ENCODE measurements at places on chromosomes 1 and 21.

DNA sequence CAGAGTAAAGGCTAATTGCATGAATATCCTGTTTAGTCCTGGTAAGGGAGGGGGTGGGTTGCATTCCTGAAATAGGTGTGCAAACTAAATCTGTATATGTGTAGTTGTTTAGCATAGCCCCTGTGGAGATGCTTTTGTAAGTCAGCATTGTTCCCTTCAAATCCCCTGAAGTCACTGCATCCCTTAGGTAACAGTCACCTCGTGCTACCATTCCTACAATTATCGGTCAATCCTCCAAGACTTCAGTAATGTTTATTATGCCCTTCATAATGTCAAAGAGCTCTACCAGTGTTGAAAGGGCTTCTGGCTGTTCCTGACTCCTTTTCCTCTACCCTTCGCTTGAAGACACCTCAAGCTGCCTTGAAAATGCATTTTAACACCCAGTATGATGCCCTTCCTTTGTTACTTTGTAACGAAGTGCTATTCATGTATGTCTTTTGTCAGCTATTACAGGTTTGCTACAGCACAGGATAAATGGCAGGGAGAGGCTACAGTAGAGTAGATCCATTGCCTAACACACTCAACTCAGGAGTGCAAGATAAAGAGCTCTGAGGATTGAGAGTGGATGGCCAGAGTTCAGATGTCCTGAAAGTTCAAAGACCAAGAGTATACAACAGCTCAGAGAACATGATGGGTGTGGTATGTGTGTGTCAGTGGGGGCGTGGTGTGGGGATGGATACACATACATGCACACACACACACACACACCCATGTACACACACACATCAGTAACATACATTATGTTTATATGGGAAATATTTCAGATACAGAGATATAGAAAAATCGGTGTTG, 27.4 kb upstream of the FOXD3 start:
- no peaks in the 10 kb centered on the region for H3K4me1 ChIP-seq
- no peak for DNase-seq
- H3K27ac ChIP-seq: no peak overlapping the region
- no peak overlapping the region for H3K4me3 ChIP-seq
- no peaks in the 10 kb centered on the region for H3K27me3 ChIP-seq

GRCh38 chr1:173453982-173454381, 23.2 kb upstream of the PRDX6 start:
- H3K4me1 ChIP-seq: no peaks in the 10 kb centered on the region
- H3K27me3 ChIP-seq: no peaks in the 10 kb centered on the region
- no peak overlapping the region for H3K4me3 ChIP-seq
- no peak for DNase-seq
- H3K36me3 ChIP-seq: no peaks in the 10 kb centered on the region

DNA sequence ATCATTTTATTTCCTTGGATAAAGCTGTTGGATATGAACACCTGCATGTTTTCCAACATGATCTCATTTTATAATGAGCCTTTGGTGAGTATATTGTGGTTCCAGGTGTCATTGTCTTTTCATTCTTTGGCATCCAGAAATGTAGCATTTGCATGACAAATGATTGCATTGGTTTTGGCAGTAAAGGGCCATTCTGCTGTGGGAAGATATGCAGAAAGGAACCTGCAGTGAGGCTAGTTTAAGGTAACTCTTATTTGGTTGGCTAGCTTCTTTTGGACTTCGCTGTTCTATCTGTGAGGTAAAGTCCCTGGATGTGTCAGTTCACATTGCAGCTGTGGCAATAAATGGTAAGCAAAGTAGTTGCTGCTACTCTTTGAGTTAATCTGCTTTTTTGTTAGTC, 343.0 kb downstream of the AMY1C start:
- no peaks in the 10 kb centered on the region for H3K27me3 ChIP-seq
- H3K4me1 ChIP-seq: no peaks in the 10 kb centered on the region
- no peak overlapping the region for H3K27ac ChIP-seq

GRCh38 chr1:117122330-117123025, 929 bp upstream of the TRIM45 start:
- peak overlapping the region; percentile 73 for H3K4me3 ChIP-seq
- no peaks in the 10 kb centered on the region for H3K36me3 ChIP-seq
- H3K27me3 ChIP-seq: peaks cover 6% of the 10 kb centered on the region

DNA sequence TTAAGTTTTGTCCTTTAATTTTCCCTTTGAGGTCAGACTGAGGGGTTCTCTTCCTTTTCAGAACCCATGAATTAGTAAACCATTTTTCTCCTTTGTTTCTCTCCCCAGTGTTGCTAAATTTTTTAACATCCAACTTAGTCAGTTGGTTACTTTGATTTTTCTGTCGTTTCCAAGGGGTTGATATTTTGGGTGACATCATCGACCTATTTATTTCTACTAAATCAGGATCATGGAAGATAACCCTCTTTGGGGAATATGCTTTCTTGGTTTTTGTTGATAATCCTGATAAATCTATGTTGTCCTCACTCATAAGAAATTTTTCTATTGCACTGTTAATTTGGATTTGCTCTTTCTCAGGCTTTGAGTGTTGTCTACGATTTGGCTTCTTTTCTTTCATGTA, 40.9 kb downstream of the LRRC53 start:
- H3K27ac ChIP-seq: no peak overlapping the region
- H3K27me3 ChIP-seq: no peaks in the 10 kb centered on the region
- no peak overlapping the region for H3K4me3 ChIP-seq
- no peaks in the 10 kb centered on the region for H3K36me3 ChIP-seq
- no peak for DNase-seq

GRCh38 chr1:160221089-160221488, 15.9 kb downstream of the PEA15 start:
- H3K4me1 ChIP-seq: no peaks in the 10 kb centered on the region
- H3K27ac ChIP-seq: no peak overlapping the region

DNA sequence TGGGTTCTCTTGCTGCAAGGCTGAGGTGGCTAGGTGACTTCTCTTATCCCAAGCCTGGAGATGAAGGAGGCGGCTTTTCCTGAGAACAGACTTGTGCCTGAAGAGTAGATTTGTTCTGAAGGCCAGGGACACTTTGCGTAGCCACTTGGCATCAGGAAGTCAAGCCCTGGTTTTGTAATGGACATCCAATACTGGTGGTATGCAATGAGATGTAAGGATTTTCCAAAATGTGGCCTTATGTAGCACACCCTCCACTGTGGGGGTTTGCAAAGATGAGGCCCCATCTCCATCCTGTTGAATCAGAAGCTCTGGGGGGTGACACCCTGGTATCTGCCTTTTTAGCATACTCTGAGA, 124.5 kb upstream of the IPO9 start:
- H3K27me3 ChIP-seq: no peaks in the 10 kb centered on the region
- no peak overlapping the region for H3K27ac ChIP-seq
- H3K4me1 ChIP-seq: no peaks in the 10 kb centered on the region
- no peak overlapping the region for H3K4me3 ChIP-seq
- H3K36me3 ChIP-seq: no peaks in the 10 kb centered on the region
- no peak for DNase-seq

DNA sequence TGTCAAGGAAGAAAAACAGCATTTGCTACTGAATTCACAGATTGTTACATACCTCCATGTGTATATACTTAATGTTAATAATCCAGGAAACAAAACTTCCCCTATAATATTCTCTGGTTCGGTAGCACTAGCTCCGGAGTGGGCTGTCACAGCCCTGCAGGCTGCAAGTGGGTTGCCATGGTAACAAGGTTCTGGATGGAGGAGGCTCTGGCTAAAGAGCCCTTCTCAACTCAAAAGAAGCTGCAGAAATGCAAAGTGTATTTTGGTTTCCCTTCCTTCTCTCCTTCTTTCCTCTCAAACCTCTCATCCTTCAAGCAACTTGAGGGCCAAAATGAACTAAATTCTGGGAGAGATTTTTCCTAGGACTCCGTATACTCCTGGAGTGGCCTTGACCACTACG, 45.2 kb downstream of the ASTN1 start:
- H3K4me1 ChIP-seq: no peaks in the 10 kb centered on the region
- no peaks in the 10 kb centered on the region for H3K27me3 ChIP-seq
- no peak overlapping the region for H3K4me3 ChIP-seq
- no peaks in the 10 kb centered on the region for H3K36me3 ChIP-seq

DNA sequence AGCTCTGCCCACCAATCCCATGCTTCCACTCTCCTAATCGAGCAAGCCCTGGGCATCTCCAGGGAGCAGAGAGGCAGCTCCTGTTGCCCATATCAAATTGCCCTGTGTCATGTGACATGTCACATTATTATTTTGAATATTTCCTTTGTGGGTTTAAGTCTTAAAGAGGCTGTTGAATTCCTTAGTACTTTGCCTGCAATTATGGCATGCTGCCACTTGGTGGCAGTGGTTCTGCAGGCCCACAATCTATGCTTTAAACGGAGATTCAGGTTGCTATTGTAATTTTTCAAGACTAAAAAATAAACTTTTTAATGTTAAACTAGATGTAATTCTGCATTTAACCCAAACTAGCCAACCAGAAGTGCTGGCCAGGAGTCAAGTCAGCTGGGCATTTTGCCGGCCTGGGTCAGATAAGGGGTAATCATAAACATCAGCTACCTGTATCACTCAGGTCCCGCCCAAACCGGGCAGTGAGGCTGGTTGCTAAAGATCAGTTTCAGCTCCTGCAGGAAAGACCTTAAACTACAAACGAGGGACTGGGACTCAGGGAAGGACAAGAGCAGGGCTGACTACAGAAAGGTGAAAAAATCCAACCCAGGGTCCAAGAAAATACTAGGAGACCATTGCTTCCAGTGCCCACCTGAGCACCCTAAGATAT, 37.3 kb upstream of the ARHGEF16 start:
- DNase-seq: no peak
- no peaks in the 10 kb centered on the region for H3K36me3 ChIP-seq
- no peaks in the 10 kb centered on the region for H3K4me1 ChIP-seq
- no peak overlapping the region for H3K27ac ChIP-seq
- H3K4me3 ChIP-seq: no peak overlapping the region

DNA sequence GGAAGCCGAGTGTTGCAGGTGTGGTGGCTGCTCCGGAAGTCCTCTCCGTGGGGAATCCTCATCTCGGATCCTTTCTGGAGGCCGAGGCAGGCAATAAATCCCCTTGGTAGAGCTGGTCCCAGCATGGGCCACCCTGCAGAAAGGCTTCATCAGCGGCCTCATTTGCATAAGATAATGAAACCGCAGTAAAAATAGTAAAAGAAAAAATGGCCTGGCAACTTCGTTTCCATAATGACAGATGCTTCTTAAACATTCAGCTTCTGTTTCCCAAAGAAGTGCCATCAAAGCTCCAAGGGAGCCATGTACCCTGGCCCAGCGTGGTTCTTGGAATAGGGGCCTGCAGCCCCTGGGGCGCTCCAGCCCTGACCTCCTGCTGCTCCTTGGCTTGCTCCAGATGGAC, 244.1 kb downstream of the GRIK3 start:
- no peaks in the 10 kb centered on the region for H3K36me3 ChIP-seq
- H3K27ac ChIP-seq: no peak overlapping the region
- no peak for DNase-seq
- H3K27me3 ChIP-seq: no peaks in the 10 kb centered on the region
- no peaks in the 10 kb centered on the region for H3K4me1 ChIP-seq

GRCh38 chr1:19468397-19468956, 16.9 kb downstream of the CAPZB start:
- H3K36me3 ChIP-seq: no peaks in the 10 kb centered on the region
- no peaks in the 10 kb centered on the region for H3K27me3 ChIP-seq
- peaks cover 78% of the 10 kb centered on the region for H3K4me1 ChIP-seq
- H3K27ac ChIP-seq: peak overlapping the region; percentile 79
- peak; percentile 81 for DNase-seq

GRCh38 chr1:183544598-183545297, 45.5 kb downstream of the NCF2 start:
- no peak for DNase-seq
- peaks cover 4% of the 10 kb centered on the region for H3K4me1 ChIP-seq
- H3K27ac ChIP-seq: no peak overlapping the region
- no peak overlapping the region for H3K4me3 ChIP-seq

DNA sequence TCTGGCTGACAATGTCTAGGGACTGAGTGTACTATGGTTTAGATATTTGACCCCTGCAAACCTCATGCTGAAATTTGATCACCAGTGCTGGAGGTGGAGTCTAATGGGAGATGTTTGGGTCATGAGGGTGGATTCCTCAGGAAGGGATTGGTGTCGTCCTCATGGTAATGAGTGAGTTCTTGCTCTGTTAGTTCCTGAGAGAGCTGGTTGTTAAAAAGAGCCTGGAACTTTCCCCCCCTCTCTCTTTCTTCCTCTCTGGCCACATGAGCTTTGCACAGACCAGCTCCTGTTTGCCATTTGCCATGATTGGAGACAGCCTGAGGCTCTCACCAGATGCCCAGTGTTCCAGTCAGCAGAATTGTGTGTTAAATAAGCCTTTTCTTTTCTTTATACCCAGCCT, 36.6 kb upstream of the CNIH3 start:
- DNase-seq: no peak
- H3K27ac ChIP-seq: no peak overlapping the region
- H3K36me3 ChIP-seq: no peaks in the 10 kb centered on the region
- no peak overlapping the region for H3K4me3 ChIP-seq
- no peaks in the 10 kb centered on the region for H3K4me1 ChIP-seq
- no peaks in the 10 kb centered on the region for H3K27me3 ChIP-seq

DNA sequence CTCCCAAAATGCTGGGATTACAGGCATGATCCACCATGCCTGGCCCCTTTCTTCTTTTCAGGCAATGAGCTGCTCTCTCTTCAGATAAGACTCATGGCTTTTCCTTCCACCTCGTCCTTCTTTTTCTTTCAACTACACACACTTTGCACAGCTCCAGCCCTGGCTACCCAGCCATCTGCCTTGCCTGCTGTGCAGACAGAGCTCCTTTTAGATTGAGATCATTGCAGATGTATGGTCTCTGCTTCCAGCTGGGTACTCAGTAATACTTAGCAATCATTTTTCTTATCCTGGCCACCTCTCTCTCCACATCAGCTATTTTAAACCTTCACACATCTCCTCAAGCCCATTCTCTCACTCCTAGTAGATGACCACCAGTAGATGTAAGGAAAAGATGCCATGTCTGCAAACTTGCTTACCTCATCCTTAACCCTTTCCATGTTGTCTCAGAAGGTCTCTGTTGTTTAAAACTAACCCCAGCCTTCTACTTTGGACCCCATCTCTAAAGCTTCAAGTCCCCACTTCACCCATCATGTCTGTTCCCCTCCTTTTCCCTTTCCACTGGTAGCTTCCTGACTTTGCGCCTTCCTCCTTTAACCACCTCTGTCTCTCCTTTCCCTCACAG, 7.3 kb downstream of the RAB4A start:
- H3K27me3 ChIP-seq: no peaks in the 10 kb centered on the region
- H3K27ac ChIP-seq: no peak overlapping the region
- no peak overlapping the region for H3K4me3 ChIP-seq
- peaks cover 1% of the 10 kb centered on the region for H3K36me3 ChIP-seq
- H3K4me1 ChIP-seq: peaks cover 6% of the 10 kb centered on the region

DNA sequence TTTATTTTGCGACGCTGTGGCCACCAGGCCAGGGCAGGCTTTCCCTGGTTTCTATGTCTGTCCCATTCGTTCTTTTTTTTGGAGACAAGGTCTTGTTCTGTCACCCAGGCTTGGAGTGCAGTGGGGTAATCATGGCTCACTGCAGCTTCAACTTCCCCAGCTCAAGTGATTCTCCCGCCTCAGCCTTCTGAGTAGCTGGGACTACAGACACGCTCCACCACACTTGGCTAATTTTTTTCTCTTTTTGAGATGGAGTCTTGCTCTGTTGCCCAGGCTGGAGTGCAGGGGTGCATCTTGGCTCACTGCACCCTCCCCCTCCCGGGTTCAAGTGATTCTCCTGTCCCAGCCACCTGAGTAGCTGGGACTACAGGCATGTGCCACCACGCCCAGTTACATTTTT, 43.4 kb upstream of the WNT4 start:
- H3K4me3 ChIP-seq: no peak overlapping the region
- H3K4me1 ChIP-seq: no peaks in the 10 kb centered on the region
- no peak overlapping the region for H3K27ac ChIP-seq
- no peak for DNase-seq
- no peaks in the 10 kb centered on the region for H3K36me3 ChIP-seq
